ENCODE measurements at places on chromosomes 6 and 20.
A peak's percentile ranks its signal among the peaks of the same experiment; 100 is the strongest.

DNA sequence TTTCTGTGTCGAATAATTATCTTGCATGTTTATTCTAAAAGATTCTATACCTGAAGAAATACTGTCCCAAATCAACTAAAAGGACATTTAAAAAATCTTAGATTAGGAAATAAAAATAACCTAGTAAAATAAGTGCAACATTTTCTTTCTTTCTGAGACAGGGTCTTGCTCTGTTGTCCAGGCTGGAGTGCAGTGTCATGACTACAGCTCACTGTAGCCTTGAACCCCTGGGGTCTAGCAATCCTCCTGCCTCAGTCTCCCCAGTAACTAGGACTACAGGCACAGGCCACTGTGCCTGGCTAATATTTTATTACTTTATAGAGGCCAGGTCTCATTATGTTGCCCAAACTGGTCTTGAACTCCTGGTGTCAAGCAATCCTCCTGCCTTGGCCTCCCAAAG, 48.7 kb downstream of the RARS2 start:
- no peak for DNase-seq

GRCh38 chr20:21643417-21643816, 62.0 kb upstream of the PAX1 start:
- DNase-seq = no peak

GRCh38 chr20:35523298-35523888, 6.1 kb downstream of the C20orf173 start:
- DNase-seq = no peak

DNA sequence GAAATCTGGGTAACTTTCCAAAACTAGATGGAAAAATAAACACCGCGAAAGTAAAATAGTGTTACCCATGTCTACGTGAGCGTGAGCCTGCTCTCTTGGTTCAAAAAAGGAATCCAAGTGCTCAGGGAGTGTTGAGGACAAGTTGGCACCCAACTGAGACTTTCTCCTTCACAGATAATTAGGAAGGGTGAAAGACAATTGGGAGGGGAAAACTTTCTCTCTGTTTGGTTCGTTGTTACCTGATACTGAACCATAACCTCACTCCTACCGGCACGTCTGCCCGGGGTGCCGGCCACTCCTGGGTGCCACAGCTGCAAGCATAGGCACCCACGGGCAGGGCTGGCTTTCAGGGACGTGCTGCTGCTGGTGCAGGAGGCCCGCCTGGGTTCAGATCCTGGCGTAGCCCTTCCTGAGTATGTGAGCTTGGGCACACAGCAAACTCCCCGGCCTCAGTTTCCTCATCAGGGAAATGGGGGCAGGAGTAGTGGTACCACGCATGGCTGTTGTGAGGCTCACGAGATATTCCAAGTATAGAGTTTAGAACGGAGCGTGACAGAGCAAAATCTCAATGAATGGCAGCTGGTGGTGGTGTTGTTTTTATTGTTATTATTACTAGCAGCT, 38.2 kb upstream of the PMEPA1 start:
- DNase-seq = no peak

GRCh38 chr6:161400671-161401070, 126.8 kb upstream of the AGPAT4 start:
- DNase-seq = no peak

- DNase-seq = no peak
Observed at GRCh38 chr20:48816282-48817205, 11.3 kb downstream of the PREX1 start.

GRCh38 chr6:36125575-36125974, 4.7 kb upstream of the MAPK13 start:
- no peak for DNase-seq

DNA sequence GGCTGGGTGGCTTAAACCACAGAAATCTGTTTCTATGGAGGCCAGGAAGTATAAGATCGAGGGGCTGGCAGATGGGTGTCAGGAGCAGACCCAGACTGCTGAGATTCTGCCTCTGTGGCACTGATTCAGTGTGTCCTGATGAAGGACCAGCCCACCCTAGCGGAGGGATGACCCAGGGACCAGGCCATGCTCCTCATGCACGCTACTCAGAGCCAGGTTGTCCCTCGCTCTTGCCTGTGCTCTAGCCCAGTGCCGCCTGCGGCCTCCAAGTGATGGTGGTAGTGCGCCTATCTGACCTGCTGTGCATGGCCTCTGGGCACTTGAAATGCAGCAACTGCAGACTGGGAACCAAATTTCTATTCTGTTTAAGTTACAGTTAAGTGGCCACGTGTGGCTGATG, 13.1 kb upstream of the APMAP start:
- DNase-seq = no peak

DNA sequence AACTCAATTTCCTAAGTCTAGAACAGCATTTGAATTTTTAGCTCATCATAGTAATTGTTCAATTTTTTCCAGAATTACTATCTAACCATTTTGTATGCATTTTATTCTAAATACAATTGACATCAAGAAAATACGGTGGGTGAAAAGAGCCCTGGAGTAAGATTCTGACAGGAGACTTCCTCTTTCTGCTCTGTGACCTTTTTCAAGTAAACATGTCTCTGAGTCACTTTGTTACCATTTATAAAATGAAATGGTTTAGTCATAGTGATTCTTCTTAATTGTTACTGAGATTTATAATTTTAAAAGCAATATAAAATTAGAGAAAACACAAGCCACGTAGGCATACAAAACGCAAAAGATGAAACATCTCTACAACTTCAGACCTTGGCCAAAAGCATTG, 80.2 kb downstream of the PLCB1 start:
- no peak for DNase-seq

DNA sequence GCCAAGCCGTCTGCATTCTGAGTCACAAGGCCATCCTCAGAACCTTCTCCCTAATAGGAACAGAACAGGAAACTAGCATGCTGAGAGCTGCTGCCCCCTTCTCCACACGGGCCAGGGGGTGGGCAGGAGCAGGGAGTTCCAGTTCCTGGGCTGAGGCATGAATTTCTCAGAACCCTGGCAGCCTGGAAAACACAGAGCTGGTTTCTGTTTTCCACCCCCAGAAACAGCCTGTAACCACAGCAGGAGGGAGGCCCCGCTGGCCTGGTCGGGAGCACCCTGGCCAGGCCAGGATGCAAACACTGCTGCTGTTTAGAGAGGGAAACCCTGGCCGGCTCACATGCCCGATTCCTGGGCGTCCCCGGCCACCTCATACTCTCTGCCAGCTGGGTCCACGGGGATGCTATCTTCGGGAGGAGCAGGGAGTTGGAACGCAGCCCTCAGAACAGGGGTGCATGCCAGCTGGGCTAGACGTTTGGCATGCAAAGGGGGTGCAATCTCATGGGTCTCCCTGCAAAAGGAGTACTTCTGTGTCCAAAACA, 130.1 kb downstream of the NFATC2 start:
- DNase-seq = no peak

GRCh38 chr6:156174031-156174890, 602.9 kb upstream of the ARID1B start:
- DNase-seq = no peak

DNA sequence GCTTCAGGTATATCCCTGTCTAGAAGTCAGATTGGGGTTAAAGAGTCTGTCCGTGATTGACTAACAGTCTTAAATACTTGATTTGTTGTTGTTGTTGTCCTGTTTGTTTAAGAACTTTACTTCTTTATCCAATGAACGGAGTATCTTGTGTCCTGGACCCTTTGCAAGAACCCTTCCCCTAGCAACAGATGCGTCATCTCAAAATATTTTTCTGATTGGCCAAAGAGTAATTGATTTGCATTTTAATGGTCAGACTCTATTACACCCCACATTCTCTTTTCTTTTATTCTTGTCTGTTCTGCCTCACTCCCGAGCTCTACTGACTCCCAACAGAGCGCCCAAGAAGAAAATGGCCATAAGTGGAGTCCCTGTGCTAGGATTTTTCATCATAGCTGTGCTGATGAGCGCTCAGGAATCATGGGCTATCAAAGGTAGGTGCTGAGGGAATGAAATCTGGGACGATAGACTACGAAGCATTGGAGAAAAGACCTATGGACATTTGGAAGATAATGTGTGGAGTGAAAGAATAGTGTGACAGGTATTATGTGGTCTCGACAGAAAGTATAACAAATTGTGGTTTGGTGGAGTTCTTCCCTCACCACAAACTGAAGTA, at the start of gene HLA-DRA:
Gene HLA-DRA, plus strand, starts transcription at position 286 of the 613 bp plus-strand sequence. Its CDS starts 64 bp downstream, at position 350.
- DNase-seq = peak; percentile 61

GRCh38 chr6:170151321-170151771, 139.5 kb downstream of the DLL1 start:
- DNase-seq = no peak

- DNase-seq = no peak
Observed at GRCh38 chr6:160733050-160733646, 31.1 kb downstream of the PLG start.

- no peak for DNase-seq
Observed at GRCh38 chr6:166005944-166006899, 161.4 kb downstream of the TBXT start.

GRCh38 chr20:57652606-57653545, 32.6 kb upstream of the ZBP1 start:
- no peak for DNase-seq

- DNase-seq = no peak
Observed at GRCh38 chr6:9564021-9564420, 850.9 kb downstream of the TFAP2A start.

DNA sequence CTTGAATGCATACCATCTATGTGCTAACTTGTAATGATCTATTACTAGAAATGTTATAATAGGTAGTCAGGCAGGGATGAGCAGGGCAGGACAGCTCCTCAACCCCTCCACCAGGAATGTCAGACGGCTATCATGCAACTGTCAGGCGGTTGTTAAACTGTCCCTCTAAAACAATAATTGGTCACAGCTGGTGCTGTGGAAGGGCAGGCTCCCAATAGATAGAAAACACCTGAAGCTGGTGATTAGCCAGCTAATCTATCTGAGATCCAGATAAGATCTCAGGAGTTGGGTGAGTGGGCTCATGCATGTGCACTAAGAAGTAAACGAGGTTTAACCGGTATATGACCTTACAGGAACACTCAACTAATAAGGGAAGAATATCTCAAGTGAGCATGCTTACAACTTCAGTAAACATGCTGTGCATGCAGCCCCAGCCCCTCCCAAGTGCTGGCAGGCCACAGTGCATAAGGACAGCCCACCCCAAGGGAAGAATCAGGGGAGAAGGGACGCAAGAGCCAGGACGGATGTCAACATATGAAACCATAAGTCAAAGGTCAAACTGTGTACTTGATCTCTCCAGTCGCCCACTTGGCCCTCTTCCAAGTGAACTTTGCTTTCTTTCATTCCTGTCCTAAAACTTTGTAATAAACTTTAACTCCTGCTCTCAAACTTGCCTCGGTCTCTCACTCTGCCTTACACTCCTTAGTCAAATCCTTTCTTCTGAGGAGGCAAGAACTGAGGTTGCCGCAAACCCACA, 566.2 kb upstream of the NRSN1 start:
- DNase-seq = no peak

DNA sequence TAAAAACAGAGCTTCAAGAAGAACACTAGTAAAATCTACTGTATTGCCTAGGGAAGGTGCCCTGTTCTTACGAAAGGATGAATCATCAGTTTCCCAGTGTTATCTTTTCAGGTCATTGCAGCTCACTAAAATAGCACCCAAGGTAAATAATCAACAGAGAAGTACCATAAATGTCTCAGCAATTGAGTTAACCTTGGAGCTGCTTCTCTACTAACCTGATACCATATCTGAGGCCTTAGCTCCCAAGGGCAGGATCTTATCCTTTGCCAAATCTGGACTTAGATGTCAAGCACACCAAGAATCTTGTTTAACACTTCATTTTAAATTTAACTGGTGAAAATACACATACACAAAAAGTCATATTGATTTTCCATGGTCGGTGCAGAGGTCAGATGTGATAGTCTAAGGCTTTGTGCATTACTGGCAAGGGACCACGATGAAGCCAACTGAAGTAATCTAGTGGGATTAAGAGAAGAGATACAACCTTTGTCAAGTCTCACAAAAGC, 81.5 kb downstream of the EDN1 start:
- no peak for DNase-seq

GRCh38 chr6:138512609-138513008, 13.3 kb upstream of the NHSL1 start:
- DNase-seq = no peak

GRCh38 chr6:147868427-147869190, 360.1 kb downstream of the SAMD5 start:
- no peak for DNase-seq

DNA sequence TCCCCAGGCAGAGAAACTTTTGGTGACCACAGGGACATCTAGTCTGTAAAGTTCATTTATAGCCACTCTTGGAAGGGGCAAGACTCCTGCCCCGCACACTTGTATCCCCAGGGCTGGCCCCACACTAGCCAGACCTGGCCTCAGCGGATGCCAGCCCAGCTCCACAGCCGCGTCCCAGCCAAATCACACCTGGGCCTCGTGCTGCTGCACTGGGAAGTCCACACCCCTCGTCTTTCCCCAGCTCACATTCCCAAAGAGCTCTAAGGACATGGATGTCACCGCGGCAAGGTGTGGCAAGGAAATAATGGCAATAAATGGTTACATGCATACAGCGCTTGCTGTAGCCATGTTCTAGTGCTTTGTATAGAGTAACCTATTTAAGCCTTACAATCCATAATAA, 8.6 kb downstream of the IP6K3 start:
- DNase-seq = no peak

- no peak for DNase-seq
Observed at GRCh38 chr6:26224940-26225847, 138.0 kb downstream of the HFE start.

DNA sequence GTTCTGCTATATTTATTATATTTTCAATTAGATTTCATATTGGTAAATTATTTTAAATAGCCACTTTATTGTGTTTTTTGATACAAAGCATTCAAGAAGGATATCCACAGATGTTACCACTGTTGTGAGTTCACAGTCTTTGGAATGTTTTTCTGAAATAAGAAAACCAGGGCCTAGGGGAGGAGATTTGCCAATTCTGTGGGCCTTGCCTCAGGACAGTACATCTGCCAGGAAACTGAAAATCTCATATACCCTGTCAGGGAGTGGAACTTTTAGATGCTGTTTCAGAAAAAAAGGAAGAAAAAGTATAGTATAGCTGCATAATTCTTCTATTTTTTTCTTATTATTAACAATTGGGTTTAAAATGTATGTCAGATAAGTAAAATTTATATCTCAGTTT, 995.9 kb upstream of the ADGRB3 start:
- no peak for DNase-seq

DNA sequence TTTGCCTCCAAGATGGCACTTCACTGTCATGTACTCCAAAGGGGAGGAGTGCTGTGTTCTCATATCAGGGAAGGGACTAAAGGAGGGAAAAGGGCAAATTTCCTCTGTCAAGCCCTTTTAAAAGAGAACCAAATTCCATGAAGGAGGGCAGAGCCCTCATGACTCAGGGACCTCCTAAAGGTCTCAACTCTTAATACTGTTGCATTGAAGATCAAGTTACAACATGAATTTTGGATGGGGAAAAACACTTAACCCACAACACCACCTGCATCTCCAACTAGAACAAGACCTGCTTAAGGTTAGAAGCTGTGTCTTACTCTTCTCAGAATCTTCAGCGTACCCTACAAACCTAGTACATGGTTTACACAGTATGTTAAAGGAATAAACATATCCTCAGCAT, 23.7 kb upstream of the FBXO30 start:
- no peak for DNase-seq

- no peak for DNase-seq
Observed at GRCh38 chr6:89597988-89598387, 40.6 kb downstream of the LYRM2 start.

GRCh38 chr20:59618131-59618530, 13.8 kb downstream of the PHACTR3 start:
- DNase-seq = no peak

GRCh38 chr6:37640786-37641395, 56.8 kb downstream of the MDGA1 start:
- DNase-seq = no peak

Measured in CD4-positive, alpha-beta T cell treated with Interferon gamma for 1 hour (primary cell).